ENCODE measurements at places on chromosomes 2 and 18.
A peak's percentile ranks its signal among the peaks of the same experiment; 100 is the strongest.

DNA sequence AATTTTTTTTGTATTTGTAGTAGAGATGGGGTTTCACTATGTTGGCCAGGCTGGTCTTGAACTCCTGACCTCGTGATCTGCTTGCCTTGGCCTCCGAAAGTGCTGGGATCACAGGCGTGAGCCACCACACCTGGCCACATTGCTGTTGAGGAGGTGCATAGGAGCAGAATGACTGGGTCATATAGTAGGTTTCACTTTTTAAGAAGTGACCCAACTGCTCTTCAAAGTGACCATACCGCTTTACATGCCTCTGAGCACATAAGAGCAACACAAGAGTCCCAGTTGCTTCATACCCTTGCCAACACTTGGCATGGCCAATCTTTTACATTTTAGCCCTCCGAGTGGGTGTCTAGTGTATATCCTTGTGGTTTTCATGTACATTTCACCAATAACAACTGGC lies 28.9 kb downstream of the RRM2 start:
- DNase-seq: no peak

DNA sequence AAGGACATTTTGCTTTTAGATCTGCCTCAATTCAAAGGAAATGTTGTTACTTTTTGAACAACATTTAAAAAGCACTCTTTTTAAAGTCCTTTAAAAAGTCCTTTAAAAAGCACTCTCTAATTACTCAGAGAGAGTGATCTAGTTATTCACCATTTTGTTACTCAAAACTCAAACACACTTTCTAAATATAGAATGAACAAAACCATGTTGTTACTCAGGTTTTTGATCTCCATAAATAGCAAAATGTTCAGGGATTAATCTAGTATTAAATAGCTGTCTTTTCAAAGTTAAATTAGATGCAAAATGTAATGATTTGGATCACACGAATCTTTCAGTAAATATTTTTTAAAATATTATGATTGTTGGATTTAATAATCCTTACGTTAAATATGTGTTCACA lies 143.5 kb upstream of the BOD1L2 start:
- no peak for DNase-seq

DNA sequence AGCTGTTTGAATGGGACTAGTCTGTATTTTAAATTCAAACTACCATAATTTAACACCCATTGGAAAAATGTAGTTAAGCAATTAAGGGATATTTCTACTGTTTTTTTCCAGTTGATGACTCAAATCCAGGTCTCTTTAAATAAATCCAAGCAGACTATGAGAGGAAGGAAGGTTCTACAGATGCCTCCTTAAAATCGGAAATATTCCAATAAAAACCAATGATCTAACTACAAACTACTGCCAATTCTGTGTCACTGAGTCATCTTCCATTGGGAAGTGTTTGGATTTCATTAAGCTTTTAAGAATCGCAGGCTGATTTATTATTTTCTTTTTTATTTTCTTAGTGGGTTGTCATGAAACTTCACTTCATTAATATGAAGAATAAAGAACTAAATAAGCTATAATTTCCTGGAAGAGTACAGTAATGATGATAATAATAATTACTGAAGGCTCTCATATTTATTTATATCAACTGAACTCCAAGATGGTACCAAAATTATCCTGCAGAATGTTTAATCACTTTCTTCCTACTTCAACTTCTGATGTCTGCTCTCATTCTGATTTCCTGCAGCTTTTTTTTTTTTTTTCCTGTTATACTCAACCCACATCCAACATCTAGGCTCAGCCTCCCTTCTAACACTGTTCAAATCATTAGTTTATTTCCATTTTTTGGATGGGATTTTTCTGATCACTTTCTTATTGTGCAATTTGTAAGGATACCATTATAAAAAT lies 166.3 kb upstream of the FN1 start:
- no peak for DNase-seq

- no peak for DNase-seq
Measured at GRCh38 chr18:47404845-47405244, 153.4 kb upstream of the SKOR2 start.

DNA sequence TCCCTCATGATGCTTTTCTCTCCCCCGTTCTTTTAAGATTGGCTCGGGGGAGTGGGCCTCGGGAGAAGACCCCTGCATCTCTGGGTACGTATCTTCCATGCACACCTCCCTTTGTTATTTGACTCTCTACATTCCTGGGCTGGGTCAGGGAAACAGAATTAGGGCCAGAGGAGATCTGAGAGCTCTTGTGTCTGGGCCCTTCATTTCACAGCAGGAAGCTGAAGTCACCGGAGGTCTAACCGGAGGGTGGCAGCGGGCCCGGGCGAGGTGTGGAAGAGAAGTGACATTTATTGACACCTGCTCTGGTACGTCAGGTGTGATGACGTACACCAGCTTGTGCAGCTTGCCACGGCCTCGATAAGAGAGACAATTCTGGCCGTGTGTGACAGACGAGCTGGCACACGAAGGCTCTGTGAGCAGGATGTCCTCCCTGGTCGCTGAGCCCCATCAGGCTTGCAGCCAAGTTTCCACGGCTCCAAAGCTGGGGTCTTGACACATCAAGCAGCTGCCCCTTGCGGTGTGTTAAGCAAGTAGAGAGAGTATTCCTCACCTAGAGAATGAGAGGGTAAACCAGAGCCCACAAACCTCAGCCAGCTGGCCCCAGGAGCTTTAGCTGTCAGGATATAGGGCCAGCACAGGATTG lies 30.4 kb downstream of the TOGARAM2 start:
- no peak for DNase-seq

DNA sequence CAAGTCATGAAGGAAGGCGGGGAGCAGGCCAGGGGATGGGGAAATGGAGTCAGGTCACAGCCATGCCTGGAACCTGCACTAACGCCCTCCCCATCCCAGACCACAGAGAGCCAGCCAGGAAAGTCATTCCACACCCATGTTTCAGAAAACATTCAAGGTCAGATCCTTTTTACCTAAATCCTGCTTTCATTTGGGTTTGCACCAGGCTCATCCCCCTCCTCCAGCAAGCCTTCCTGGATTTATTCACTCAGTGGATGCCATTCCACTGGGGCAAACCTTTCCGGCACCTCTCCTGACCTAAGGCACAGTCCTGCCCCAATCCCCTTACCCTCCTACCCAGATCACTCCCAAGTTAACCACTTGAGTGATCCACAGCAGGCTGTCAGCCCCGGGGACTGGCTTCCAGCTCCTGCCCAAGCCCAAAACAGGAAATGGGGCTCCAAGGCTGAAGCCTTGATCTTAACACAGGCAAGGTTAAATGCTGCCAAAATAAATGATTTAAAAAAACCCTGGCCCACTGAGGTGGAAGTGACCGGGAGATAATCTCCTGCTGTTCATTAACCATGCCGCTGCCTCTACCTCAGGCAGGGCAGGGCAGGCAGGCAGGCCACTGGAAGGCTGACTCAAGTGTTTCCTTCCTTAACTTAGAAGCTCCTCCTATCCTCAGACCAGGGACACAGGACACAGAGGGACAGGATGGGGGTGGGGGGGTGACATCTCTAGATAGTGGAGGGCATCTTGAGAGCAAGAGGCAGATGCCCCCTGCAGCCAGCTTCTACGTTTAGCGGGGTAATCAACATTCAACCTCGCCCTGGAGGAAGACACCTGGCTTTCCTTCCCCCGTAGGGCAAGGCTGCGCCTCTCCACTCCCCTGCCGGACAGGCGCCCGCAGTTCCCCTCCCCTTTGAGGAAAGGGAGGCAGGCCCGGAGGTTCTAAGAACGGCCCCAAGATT lies 1.4 kb downstream of the RAB11FIP5 start:
- no peak for DNase-seq

GRCh38 chr2:239190921-239191885 lies 209.6 kb downstream of the HDAC4 start:
- DNase-seq: no peak

GRCh38 chr2:67585400-67585799 lies 188.3 kb downstream of the ETAA1 start:
- no peak for DNase-seq

DNA sequence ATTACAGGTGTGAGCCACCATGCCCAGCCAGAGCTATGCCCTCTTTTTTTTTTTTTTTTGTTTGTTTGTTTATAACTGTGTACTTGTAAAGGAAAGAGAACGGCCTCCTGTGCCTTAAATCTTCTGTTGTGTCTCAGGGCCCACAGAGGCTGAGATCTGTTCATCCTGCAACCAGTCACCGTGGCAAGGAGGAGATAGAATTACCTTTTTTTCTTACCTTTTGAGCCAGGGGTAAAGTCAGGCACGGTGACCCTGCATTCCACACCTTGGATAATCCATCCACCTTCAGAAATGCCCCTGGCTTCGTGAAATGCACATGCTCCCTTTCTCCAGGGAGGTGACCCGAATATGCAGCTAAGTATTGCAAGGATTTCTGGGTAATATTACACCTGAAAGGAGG lies 12.8 kb downstream of the NEDD4L start:
- DNase-seq: no peak

GRCh38 chr18:73365018-73365417 lies 497.2 kb upstream of the NETO1 start:
- no peak for DNase-seq

- DNase-seq: no peak
Measured at GRCh38 chr2:215888680-215889079, 124.7 kb downstream of the MREG start.

DNA sequence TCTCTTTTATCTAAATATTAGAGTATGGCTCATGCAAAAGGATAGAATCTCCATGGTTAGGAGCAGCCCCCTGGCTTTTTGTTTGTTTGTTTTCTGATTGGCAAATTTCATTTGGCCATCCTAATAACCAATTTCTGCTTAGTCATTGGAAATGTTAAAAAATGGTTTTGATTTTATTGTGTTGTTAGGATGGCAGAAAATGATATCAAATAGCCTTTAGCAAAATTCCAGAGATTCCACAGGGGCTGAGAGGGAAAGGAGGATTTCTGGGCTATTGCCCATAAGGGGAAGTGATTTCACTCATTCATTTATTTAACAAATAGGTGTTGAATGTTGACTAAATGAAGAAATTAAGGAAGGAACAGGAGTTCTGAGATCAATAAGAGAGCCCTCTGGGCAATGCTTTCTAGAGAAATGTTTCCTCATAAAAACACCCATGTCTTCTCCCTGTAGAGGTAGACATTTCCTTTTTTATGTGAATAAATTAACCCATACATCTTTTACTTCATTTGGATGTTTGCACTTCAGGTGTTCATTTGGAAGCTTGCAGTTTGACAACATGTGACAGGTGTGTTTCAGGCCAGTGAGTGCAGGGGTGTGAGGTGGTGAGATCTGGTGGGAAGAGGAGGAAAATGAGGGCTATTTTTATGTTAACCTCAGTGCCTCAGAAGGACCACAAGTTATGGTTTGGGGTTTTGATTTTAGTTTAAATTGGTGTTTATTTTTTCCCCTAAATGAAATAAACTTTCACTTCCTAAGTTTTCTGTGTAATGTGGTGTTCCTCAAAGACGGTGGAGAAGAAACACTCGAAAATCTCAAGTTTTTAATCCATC lies 61.7 kb upstream of the EPC2 start:
- DNase-seq: no peak

- DNase-seq: peak; percentile 49
Measured at GRCh38 chr2:237662671-237663093, 35.3 kb downstream of the LRRFIP1 start.

- DNase-seq: no peak
Measured at GRCh38 chr2:138730497-138731030, 49.6 kb downstream of the NXPH2 start.

- no peak for DNase-seq
Measured at GRCh38 chr18:74153793-74154192, 5.5 kb downstream of the TIMM21 start.

GRCh38 chr18:78685980-78686530 lies 293.6 kb upstream of the SALL3 start:
- no peak for DNase-seq

- DNase-seq: no peak
Measured at GRCh38 chr2:45282646-45283045, 273.4 kb upstream of the SIX2 start.

DNA sequence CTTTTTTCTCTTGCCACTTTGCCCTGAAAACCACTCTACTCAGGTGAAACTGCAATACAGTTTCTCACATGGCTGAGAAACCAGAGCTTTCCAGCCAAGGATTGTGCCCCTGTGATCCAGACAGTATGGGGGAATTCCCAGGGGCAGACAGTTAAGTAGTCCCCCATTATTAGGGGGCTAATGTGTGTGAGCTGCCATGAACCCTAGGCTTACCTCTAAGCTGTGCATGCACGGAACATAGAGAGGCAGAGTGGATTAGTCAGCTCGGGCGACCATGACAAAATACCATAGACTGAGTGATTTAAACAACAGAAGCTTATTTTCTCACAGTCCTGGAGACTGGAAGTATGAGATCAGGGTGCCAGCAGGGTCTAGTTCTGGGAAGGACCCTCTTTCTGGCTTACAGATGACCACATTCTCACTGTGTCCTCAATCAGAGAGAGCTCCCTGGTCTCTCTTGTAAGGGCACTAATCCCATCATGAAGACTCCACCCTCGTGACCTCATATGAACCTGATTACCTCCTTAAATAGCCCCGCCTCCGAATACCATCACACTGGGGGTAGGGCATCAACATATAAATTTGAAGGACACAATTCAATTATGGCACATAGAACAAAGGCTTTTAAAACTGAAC lies 215.1 kb downstream of the EIPR1 start:
- no peak for DNase-seq

GRCh38 chr2:98787700-98788099 lies 56.8 kb upstream of the MGAT4A start:
- no peak for DNase-seq

DNA sequence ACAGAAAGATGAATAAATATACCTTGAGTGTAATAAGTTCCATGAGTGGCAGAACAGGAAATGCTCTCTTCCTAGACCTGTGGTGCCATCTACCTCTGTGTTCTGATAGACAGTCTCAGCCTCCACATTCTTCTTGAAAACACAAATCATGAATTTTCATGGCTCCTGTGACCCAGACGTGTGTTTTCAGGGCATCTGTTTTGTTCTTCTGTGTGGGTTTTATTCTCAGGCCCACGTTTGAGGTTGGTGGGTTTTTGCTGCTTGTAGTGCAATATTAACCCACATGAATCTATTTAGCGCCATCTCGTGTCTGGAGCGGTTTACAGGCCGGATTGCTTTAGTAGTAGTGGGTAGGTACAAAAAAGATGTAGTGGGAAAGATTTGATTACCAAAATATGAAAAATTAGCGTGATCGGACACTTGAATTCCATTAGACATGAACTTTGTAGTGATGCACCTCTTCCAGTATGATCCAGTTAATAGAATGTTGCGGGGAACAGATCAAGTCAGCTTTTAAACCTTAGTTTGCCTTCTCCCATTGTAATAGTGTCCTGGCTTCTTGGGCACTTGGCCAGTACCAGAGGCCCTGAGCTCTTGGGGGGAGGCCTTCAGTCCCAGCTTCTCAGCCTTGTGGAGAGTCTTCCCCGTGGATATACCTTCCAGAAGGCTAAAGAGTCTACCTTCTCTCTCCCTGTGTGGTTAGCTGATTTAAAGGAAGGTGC lies 256.5 kb downstream of the TPGS2 start:
- DNase-seq: peak; percentile 19

- no peak for DNase-seq
Measured at GRCh38 chr18:37565101-37565976, at the start of gene CELF4. Gene CELF4, minus strand, starts transcription at chr18:37565798.

DNA sequence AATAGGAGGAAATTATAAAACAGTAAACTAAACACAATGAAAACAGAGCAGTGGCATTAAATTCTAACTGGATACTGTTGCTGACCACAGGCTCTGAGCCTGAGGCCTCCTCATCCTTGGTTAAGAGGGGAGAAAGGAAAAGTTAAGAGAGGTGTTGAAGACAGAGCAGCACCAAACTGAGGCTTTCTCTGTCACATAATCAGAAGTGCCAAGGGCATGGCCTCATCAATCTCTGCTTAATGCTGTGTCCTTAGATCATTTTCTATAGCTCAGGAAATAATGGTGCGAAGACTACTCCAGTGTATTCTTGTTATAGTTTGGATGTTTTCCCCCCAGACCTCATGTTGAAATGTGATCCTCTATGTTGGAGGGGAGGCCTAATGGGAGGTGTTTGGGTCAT lies 160.9 kb upstream of the SLC1A4 start:
- DNase-seq: no peak
